ENCODE measurements at places on chromosomes 12 and 14.
A peak's percentile ranks its signal among the peaks of the same experiment; 100 is the strongest.

DNA sequence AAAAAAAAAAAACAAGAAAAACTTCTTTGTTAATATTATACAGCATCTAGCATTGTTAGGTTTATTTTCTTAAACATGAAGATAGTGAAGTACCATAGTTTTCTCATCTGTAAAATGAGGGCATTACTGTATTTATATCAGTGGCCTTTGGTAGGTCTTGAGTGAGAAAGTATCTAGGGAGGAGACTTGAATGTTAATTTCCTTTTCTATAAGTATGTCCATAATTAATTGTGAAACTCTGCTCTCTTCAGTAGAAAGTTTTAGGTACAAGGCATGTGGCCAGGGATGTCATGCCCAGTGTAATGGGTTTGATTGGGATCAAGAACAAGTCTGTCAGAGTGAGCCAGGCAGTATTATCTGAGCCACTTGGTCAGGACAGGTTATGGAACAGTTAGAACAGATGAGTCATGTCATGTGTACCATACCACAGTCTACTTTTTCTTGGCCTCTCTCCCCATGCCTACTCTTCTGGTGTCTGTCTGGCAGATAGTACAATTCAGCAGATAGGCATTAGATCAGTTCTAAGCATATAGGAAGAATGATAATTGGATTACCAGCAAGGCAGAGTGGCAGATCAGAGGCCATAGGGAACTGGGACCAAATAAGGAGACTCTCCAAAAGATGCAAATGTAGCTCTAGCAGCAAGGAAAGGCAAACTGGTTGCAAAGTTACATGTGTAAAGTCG lies 30.4 kb downstream of the FBXO34 start:
- DNase-seq: peak; percentile 55

DNA sequence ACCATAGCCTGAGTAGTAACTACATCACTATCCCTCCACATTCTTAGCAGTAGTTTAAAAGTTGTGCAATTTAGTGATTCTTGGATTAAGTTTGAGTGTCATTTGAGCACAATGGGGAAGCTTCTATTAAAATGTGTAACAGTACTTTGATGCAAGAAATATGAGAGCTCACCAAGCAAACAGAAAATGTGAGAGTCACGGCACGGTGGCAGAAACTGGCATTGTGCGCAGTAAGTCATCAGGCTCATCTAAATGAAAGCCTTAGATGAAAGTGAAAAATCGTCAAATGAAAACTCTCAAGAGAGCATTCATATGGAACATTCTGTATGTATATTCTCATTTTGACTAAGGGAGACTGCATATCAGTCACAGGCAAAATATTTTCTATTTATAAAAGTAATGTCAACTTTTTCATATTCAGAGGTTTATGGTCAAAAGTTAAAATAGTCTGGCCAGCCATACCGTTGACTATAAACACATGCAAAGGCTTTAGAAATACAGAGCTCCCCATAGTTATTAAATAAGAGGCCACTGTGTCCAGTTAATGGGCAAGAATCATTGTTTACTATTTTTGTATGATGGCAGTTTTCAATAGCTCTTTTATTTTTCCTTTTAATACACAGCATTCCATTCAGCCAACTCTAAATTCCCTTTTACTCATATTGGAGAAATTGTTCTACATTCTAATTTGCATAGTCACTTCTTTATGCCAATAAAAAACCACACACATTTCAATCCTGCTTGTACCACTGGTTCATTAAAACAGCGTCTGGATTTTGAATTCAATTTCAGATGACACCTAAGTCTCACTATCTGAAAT lies 167.9 kb downstream of the PRKD1 start:
- DNase-seq: no peak

DNA sequence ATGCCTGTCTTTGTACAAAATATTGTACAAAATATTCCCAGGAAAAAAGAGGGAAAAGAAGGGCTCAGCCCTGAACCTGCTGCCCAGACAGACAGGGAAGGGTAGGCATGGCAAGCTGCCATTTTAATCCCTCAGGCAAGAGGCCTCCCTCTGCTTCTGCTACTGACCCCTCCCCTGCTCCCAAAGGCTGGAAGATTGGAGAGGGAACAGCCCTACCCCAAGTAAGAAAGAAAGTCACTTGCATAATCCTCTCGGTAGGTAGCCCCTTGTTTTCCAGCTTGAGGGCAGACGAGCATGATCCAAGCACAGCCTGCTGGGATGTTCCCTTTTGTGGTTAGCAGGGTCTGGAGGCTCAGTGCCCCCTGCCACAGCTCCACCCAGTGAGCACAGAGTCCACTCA lies 20.7 kb downstream of the ADCY6 start:
- no peak for DNase-seq

DNA sequence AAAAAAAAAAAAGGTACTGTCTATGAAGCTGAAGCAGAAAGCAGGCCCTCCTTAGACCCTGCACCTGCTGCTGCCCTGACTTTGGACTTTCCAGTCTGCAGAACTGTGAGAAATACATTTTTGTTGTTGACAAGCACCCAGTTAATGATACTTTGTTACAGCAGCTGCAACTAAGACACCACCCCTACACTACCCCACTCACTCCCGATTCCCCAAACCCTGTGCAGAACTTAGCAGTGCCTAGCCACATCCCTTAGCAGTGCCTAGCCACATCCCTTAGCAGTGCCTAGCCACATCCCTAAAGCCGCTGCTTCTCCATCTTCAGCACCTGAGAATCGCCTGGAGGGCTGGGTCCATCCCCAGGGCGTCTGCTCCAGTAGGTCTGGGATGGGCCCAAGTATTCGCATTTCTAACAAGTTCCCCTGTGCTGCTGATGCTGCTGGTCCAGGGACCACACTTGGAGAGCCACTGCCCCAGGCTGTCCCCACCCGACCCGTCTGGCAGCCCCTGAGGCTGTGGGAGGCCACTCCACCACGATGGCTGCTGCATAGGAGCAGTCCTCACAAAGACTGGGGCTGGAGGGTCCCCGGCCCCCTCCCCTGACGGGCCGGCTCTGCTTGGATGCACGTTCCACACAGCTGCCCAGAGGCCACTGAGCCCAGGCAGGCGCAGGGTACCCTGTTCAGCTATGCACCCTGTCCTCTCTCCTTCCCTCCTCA lies 10.8 kb upstream of the PPP1R13B start:
- no peak for DNase-seq

DNA sequence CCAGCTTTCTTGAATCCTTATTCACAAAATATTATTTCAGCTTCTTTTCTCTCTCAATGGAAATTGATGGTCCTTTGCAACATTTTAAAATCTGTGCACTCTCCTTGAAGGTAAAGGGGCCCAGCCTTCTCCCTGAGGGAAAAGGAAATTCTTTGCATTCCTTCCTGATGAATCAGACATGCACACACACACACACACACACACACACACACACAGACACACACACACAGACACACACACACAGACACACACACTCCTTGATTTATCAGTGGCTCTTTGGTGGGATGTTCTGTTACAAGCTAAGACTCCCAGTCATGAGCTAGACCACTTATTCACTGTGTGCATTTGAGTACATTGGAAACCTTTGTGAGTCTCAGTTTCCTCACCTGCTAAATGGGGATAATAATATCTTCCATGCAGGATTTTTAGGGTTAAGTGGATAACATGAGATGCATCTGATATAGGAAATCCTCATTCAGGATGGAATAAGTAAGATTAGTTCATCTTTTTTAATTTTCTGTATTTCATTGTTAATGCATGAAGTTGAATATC lies 45.1 kb upstream of the HMGA2 start:
- peak; percentile 82 for DNase-seq

DNA sequence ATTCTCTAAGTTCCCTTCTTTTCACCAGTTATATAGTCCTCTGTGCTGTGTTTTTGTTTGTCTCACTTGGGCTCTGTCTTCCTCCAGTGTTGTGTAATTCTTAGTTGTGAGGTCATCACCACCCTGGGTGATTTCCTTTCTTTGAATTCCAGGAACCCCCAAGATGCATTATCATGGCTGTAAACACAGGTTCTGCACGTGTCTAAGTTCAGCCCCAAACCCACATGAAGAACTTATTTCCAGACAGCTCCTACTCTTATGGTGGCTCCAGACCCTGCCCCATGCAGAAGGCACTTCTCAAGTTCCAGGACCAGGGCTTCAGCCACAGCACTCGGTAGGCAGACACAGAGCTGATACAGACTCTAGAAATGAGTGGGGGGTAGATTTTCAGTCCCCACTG lies 560.5 kb downstream of the BCL11B start:
- DNase-seq: no peak

- peak; percentile 96 for DNase-seq
These were observed 16.0 kb upstream of the CDK17 start for GRCh38 chr12:96416033-96416799.

GRCh38 chr12:54821676-54822075 lies 32.6 kb upstream of the MUCL1 start:
- DNase-seq: no peak

GRCh38 chr14:33207467-33208017 lies 268.9 kb downstream of the NPAS3 start:
- DNase-seq: no peak

DNA sequence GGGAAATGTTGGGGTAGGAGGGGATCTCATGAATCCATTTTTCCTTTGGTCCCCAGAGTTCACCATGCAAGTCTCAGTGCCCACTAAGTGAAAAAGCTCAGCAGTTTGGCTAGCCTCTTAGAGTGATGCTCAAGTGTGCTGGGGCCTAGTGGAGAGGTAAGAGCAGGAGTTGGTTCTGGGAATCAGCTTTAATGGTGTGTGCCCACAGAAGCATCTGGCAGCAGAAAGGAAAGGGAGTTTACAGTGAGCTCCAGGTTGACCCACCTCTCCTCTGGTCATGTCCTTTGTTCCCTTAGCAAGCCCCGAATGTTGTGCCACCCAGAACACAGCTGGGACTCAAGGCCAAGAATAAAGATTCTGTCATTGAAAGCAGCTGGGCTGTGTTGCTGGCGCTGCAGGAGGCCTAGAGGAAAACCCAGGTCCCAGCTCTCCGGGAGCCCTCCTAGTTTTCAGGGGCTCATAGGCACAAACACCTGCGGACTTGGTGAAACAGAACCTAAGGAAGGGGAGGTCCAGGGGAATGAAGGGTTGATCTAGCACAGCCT lies 320.8 kb downstream of the ZFP36L1 start:
- DNase-seq: no peak

GRCh38 chr14:90726656-90727055 lies 89.6 kb downstream of the TTC7B start:
- no peak for DNase-seq

Measured in ELR (cell line).